ENCODE measurements at places on chromosomes 2 and 18.

DNA sequence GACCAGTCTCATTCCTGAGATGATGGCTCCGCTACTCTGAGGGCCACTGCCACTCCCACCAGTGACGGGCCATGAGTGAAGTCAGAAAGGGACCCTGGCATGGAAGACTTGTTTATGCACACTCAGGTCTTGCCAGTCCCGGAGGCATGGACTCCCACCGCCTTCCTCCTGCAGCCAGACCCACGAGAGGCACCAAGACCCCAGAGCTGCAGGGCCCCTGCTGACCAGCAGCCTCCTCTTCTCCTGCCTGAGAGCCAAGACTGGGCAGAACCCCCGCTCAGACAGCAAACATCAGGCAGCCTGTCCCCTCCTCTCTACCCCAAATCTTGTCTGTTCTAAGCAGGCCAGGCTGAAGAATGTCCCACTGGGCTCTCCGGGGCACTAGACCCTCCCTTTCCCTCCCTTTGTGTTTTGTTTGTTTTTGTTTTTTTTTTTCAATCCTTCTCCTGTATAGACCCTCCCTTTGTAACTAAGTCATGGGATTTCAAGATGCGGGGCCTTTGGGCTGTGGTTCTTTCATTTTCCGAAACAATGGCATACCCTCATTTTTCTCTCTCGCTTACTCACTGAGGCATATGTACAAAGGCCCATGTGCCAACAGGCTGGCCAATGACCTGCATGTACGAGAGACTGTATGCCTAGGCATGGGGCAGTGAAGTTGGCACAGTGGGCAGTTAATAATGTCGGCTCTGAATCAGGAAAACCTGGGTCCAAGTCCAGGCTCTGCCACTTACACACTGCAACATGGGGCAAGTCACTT is 24.3 kb upstream of the MAPRE3 start:
- DNase-seq = no peak

DNA sequence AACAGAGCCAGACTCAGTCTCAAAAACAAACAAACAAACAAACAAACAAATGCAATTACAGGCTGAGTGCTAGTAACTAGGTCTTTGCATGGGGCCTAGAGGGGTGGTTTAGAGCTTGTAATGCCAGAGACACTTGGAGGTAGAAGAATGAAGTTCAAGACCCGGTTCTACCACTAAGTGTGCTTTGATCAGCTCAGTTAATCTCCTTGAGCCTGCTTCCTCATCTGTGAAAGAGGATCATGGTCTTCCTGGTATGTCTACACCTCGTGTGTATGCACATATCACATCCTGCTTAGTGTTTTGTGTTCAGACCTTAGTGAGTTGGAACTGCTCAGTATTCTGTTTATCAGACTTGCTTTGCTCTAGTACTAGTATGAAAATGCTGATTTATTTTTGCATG is 4.8 kb upstream of the ATP6V1C2 start:
- DNase-seq = no peak

DNA sequence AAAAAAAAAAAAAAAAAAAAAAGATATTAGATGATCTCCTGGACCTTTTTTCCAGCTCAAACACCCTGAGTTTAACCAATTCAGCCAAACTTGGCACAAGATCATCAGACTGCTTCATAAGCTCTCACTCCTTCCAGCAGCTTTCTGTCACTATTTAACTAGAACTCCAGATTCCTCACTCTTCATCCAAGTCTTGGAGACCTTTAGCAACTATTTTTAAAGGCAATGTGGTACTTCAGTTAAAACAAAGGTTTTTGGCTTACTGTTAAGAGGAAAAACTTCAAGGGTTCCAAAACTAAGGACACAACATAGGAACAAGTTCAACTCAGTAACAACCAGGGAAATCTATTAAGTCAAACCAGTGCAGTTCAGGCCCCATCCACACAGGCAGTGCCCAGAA is 23.2 kb downstream of the LAMA1 start:
- no peak for DNase-seq

DNA sequence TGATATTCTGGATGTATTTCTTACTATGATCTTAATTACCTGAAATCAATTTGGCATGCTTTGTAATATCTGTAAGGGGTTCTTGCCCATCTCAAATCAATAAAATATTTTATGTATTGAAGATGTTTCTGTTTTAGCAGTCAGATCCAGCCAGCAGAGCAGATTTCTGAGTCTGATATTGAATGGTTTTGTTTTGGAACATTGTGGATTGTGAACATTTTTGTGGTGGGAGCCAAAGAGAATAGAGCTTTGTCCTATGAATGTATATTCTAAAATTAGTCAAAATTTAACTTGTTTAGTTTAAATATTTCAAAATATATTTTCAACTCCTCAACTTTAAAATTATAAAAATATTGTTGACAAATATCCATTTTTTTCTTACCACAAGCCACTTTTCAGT is 197.0 kb downstream of the UBE2E3 start:
- DNase-seq = no peak

- DNase-seq = no peak
These were observed 16.0 kb downstream of the YPEL5 start for GRCh38 chr2:30162806-30163205.

- DNase-seq = no peak
These were observed 15.2 kb upstream of the REV1 start for GRCh38 chr2:99504844-99505584.

DNA sequence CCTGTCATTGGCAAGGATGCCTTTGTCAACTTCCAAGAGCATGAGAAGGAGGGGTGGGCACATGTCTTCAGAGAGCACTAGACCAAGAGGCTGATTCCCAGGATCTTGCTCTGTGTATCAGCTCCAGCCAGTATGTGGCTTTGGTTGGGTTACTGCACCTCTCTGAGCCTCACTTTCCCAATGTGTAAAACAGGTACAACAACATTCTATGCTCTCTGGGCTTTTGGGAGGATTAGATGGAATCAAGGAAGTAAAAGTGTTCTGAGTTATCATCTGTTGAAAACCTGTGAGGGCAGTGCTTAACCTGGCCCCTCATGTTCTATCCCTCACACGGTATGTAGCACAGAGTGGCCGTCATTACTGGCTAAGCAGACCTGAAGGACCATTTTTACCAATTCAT is 103.9 kb downstream of the FHOD3 start:
- no peak for DNase-seq

DNA sequence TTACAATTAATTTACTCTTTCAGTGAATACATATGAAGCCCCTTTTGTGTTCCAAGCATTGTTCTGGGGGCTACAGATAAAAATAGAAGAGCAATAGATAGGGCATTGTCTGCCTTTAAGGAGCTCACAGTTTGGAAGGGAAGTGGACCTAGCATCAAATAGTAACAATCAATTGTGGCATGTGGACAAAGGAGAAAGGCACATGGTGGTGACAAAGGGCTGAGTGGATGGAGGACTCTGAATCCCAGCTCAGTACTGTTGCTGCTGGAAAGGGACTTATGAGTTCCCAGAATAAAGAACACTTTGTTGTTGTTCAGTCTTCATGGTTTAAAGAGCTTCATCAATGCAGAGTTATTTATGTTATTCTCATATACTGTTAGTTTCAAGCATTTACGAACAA is 217.7 kb downstream of the HRH4 start:
- no peak for DNase-seq

DNA sequence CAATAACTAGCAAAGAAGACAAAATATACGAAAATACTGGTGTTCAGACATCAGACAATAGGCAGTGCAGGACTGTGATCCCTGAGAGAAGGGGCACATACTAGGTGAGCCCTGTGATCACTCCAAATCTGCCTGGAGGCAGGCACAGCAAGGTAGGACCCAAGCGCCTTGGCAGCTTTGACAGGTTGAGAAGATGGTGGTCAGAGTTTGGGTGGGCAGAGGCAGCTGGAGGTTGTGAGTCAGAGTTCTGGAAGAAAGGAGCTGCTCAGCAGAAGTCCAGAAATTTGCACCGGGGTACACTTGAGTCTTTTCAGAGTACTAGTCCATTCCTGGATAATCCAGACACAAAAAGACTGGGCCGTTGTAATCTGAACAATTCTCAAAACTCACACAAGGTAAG is 14.0 kb downstream of the KIF1A start:
- DNase-seq = no peak

- DNase-seq = no peak
These were observed 79.9 kb upstream of the ARHGAP28 start for GRCh38 chr18:6649421-6650126.

DNA sequence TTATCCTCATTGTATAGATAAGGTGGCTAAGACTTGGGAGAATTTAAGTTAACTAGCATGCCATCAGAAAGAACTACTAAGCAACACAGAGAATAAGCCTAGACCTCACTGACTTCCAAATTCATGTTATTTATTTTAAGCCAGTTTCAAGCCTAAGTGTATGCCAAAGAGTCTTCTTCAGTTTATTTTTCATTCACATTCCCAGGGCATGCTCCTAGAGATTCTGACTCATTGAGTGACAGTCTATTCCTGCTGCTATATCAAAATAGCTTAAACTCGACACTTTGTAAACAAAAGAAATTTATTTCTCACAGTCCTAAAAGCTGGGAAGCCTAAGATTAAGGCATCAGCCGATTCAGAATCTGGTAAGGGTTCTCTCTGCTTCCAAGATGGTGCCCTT is 467.1 kb downstream of the MBD2 start:
- peak; percentile 30 for DNase-seq

GRCh38 chr2:8579485-8580085 is 102.3 kb upstream of the ID2 start:
- DNase-seq = no peak

- DNase-seq = peak; percentile 70
These were observed 5.1 kb downstream of the AGPS start for GRCh38 chr2:177397481-177398289.

- DNase-seq = no peak
These were observed 17.6 kb downstream of the MCFD2 start for GRCh38 chr2:46898024-46898423.

DNA sequence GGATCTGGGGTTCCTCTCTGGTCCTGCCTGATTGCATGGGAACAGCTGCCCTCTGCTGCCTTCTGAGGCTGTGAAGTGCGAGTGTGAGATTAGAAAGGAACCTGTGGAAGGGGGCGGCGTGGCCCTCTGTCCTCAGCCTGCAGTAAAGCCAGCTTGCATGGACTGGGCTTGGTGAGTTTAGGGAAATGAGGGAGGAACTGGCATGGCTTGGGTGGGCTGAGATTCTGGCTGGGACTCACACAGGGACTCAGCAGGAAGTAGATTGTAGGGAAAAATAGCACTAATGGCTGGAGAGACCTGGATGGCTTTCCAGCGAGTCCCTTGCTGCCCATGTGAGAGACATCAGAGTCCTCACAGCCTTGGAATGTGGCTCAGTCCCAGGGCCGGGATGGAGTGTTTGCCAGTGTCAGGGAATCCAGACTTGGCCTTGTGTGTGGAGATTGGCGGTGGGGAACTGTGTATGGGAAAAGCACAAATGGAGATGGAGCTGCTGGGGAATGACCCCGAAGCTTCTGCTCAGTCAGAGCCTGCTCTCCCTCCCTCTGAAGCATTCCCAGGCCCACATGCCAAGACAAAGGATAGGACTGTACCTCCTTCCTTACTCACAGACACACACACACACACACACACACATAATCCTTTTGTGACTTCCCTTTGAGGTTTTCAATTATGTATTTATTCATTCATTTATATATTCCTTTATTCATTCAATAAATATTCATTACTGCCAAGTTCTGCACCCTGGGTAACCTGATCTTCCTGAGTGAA is 115.4 kb downstream of the ACAA2 start:
- no peak for DNase-seq

DNA sequence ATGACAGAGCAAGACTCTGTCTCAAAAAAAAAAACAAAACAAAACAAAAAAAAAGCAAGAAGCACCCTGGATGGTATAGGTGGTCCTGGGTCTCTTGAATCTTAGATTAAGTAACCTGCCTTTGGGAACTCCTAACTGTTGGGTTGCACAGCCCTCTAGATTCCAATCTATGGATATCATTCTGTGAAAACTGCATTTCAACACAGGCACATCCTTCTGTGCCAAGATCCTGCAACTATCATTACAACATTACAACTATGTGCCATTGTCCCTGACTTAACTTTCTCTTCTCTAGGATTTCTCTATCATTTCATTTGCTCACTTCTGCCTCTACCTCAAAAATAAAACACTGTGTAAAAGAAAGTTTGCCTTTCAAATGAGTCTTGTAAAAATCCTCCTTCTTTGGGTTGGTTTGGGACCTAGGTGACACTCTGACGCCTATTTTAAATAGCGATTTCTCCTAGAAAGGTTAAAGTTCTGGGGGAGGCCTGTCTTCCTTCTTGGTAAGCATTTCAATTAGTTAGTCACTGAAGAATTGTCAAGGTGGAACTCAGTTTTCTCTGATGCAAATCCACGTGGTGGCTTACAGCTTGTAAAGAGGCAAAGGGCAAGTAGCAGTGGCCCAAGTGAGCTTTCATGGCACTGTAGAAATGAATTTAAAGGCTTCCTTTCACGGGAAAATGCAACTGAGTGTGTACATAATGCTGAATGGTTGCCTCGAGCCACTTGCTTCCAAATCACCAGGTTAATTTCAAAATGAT is 9.2 kb downstream of the LGALSL start:
- peak; percentile 74 for DNase-seq

DNA sequence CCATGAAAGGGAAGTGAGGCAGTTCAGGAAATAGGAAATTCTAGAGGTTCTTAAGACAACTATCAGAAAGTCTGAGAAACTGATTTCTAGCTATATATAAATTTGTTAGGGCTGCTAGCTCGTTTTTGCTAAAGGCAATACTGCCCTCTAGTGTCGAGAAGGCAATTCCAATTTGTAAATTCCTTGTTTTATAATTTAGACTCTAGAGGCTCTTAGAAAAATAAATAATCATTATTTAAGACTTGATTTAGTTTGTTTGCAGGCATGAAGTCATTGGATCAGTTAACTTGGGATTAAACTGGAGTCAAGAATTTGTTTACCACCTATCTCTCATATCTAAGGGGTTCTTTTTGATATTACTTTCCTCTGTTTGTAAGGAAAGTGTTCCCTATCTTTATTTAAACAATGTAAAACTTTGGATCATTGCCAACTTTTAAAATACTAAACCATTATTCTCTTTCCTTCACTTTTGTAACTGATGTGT is 66.2 kb downstream of the ACVR2A start:
- peak; percentile 67 for DNase-seq

- no peak for DNase-seq
These were observed 16.3 kb downstream of the FOSL2 start for GRCh38 chr2:28408764-28409599.

- no peak for DNase-seq
These were observed 326.4 kb downstream of the NR4A2 start for GRCh38 chr2:156005999-156006712.

GRCh38 chr2:235964787-235965390 is 203.3 kb downstream of the GBX2 start:
- DNase-seq = no peak

GRCh38 chr2:219225350-219225749 is 4.1 kb downstream of the ATG9A start:
- no peak for DNase-seq
